ENCODE measurements at places on chromosomes 6 and 20.

GRCh38 chr6:52417675-52418111 lies 2.4 kb upstream of the EFHC1 start:
- DNase-seq: no peak

GRCh38 chr6:169163411-169163901 lies 90.2 kb downstream of the THBS2 start:
- DNase-seq: no peak

GRCh38 chr6:148934539-148934938 lies 187.7 kb downstream of the UST start:
- DNase-seq: peak; percentile 47

DNA sequence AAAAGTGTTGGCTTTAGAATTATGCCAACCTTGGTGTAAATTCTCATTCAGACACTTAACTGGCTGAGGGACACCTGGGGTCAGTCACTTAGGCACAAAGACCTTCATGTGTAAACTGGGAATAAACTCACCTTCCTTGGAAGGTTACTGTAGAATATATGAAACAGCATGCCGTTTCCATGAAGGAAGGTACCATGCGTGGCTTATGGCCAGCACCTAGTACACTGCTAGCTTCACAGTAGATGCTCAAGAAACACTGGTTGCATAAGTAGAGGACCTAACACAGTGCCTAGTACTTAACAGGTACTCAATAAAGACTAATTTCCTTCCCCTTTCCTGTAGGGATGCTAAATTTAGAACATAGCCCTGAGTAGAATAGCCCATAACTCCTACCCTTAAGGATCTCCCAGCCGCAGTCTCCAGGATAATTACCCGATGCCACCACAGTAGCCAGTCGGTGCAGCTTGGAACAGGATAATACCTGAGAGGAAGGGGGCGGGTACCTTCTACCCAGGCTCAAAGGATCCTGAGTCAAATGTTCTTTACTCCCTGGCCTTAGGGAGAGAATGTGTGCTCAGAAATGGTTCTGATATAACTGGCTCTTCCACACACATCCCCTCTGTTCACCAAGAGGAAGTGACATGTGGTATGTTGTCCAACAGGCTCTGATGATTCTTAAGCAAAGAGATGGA lies 3.6 kb downstream of the BCL2L1 start:
- DNase-seq: no peak

GRCh38 chr6:25617997-25618396 lies 34.0 kb upstream of the SCGN start:
- no peak for DNase-seq
